ENCODE measurements at places on chromosomes 12 and 14.

- no peak for DNase-seq
Measured at GRCh38 chr14:37223947-37224474, 26.3 kb downstream of the MIPOL1 start.

DNA sequence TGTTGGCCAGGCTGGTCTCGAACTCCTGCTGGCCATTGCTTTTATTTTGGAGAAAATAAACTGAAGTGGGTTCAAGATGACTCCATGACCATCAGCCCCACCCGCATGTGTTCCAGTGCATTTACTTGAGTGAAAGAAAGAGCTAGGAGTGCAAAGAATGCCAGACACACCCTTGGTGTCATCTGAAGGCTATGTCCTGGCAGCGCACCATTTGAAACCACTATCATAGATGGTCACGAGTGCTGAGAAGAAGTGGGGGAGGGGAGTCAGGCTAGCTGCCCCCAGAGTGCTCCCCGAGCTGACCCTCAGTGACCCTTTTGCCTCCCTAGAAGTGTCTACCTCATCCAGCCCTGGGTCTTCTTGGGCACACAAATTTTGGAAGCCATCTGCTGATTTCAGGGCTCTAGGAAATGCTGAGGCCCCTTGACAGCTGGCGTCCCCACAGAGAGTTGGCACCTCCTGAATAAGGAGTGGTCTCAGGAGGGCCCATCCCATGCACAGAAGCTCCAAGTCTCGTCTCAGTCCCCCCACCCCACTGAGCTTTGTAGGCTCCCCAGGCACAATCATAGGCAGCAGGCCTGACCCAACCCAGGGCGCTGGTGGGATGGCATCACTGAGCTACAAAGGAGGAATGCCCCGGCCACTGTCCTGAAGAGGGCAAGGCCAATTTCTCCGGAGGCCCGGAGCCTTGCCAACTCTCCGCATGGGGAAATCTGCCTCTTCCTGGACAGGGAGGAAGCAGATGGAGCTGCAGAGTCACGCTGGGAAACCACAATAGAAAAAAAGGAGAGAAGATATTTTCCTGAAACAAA, 28.0 kb downstream of the PXN start:
- peak; percentile 80 for DNase-seq

GRCh38 chr12:124756166-124756565, 107.5 kb downstream of the SCARB1 start:
- DNase-seq = no peak

DNA sequence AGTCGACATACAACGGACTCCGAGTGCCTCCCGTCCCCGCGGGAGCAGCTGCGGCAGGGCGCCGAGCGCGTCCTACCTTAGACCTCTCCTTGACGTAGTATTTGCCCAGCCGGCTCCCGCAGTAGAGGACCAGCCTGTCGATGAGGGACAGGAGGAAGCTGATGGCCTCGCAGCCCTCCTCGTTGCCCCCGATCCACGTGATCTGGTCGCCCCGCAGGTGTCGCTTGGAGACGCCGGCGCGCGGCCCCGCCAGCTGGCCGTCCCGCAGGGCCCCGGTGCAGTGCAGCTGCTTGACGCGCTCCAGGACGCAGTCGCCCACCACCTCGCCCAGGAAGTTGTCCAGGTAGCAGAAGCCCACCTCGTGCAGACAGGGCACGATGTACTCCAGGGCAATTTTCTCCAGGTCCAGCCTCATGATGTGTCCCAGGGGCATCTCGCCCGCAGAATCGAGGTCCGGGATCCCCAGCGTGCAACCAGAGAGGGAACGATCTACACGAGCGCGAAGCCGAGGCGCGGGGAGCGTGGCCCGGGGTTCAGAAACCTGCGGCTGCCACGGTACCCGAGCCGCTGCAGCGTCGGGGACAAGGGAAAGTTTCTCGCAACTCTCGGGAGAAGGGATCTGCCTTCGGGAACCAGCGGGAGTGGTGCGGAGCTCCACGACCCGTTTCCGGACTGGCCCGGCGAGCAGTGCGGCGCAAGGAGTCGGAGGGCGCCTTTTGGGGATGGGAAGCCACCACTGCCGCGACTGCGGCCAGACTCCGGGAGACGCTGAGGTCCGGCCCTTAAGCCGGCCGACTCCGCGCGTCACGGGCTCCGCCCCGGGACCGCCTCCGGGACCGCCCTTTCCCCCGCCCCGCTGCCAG, at the start of gene EGLN3:
Gene EGLN3 (minus strand): TSS at position 755 of the 863 bp plus-strand sequence. CDS start 322 bp downstream, at position 433.
- peak; percentile 59 for DNase-seq

DNA sequence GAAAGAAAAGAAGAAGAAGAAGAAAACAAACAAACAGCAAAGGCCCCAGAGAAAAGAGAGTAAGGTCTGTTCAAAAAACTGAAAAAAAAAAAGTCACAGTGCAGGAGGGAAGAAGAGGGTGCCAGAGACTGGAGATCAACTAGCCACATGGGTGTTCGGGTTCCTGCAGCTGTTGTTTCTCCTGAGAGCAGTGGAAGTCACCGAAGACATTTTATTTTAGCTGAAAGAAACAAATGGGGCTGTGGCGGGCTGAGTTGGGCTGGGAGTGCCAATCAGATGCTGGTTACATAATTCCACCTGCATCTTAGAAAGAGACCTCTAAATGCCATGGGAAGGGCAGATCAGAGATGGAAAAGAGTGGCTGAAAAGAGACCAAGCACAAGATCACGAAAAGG, 33.9 kb downstream of the ACTN1 start:
- no peak for DNase-seq

GRCh38 chr12:25806271-25806670, 152.2 kb upstream of the RASSF8 start:
- DNase-seq = no peak

DNA sequence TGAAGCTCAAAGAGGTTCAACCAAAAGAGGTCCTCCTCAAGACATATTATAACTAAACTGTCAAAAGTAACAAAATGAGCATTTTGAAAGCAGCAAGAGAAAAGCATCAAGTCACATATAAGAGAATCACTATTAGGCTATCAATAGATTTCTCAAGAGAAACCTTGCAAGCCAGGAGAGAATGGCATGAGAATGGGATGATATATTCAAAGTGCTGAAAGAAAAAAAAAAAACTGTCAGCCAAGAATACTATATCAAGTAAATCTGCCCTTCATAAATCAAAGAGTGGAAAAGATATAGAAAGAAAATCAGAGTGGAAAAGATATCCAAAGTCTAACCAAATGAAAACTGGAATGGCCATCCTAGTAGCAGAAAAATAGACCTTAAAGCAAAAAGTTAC, 39.3 kb upstream of the TSPAN11 start:
- no peak for DNase-seq

GRCh38 chr14:68616221-68616902, 176.5 kb downstream of the ZFP36L1 start:
- DNase-seq = no peak

Data from NCI-H226 (cell line).